ENCODE measurements at places on chromosomes 6 and 20.

DNA sequence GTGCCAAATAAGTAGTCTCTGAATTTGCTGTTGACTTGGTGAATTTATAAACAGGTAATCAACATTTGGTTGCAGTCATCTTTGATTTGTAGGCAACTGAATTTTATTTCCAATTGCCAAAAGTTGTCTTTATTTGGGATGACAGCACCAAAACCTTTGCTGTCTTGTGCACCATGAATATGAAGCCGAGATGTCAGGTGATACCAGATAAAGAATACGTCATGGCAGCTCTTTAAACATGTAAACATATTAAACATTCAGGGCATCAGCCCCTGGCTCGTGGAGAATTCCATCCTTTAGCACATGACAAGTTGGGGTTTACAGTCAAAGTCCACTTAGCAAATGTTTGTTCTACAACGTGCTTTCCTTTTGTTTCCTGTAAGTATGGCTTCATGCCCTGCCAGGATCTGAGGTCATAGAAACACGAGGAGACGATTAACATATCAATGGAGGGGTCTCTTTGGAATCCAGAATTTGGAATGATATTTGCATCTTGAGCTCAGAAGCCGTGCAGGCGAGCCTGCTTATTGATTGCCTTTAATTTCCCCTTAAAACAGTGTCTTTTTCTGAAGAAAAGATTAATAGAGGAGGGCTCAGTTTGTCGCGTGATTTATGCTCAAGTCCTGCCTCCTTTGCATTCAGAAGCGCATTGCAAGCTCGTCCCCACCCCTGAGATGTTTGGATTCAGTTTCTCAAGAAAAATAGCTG is 170.2 kb upstream of the ZNF217 start:
- no peak for DNase-seq

GRCh38 chr6:156852858-156853216 is 75.7 kb downstream of the ARID1B start:
- DNase-seq: no peak

DNA sequence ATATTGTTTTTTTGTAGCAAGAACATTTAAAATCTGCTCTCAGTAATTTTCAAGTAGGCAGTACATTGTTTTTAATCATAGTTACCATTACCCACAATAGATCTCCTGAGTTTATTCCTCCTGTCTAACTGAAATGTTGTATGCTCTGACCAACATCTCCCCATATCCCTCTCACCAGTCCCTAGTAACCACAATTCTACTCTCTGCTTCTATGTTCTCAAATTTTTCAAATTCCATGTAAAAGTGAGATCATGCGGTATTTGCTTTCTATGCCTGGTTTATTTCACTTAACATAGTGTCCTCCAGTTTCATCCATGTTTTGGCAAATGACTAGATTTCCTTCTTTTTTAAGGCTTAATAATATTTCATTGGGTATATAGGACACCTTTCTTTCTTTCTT is 300.5 kb downstream of the KCNQ5 start:
- DNase-seq: no peak

DNA sequence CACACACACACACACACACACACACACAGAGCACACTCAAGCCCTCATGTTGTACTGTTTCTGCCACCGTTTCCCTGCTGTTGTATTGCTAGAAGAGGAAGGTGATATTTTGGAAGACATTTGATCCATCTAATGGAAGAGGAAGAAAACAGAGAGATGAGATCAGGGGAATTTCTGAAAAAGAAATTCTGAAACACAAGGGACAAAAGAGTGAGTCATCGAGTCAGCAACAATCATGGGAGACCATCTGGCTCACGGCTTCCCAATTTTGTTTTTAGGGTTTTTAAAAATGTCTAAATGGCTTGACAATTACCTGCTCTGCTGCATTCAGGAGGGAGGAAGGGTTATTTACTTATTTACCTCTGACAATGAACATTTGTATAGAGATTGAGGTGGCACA is 22.0 kb downstream of the SOX4 start:
- peak; percentile 60 for DNase-seq
